HepG2 (cell line): ENCODE measurements at places on chromosomes 2 and 18. TPM values are rescaled to one million over a fixed set of nuclear protein-coding genes. Genes with fewer than 3 reads are reported as not detected.

DNA sequence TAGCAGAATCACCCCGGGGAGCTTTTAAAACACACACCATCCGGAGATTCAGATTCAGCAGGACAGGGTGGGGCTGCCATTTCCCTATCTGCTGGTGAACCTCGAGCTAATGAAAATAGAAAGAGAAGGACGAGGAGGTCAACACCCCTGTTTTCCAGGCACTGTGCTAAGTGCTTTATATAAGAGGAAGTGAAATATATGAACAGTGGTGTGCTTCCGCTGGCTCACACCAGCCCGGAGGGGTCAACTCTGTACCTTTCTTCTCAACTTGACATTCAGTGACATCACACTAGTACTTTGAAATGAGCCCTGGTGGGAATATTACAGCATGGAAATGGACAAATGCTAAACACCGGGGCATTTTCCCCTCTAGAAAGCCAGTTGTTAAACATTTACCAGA lies 108.3 kb upstream of the LTBP1 start:
- H3K4me1 ChIP-seq = peaks cover 8% of the 10 kb centered on the region; the same call in 1 of the 2 replicates
- no peak overlapping the region for H3K4me3 ChIP-seq
- H3K27ac ChIP-seq = no peak overlapping the region
- no peak for DNase-seq
- H3K36me3 ChIP-seq = no peaks in the 10 kb centered on the region
- peaks cover 22% of the 10 kb centered on the region; the same call in 2 of the 3 replicates for H3K27me3 ChIP-seq

DNA sequence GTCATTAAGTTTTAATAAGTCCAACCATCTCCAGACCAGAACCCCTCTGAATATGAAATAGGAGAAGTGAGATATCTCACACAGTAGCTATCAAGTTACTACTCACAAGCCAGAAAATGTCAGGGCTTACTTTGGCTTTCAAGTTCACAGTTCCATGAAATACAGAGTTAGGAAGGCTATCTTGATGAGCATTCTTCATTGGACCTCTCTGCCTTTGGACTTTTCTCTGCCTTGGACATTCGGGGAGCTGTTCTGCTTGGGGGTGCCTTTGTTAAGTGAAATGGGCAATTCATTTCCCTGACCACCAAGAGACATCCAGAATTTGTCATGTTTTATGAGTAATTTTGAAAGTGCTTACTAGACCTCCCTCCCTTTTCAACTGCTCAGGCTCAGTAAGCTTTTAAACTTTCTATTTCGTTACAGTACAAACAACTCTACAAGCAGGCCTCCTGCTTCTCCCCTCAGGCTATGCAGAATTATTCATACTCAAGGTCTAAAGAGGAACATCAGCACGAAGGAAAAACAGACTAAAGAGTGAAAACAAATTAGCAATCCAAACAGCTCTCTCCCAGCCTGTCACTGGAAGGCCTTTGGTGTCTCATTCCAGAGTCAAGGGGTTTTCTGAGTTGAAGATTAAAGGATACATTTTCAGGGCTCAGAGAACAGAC lies 95.3 kb downstream of the MREG start:
- no peaks in the 10 kb centered on the region for H3K36me3 ChIP-seq
- no peak for DNase-seq
- no peaks in the 10 kb centered on the region for H3K27me3 ChIP-seq
- peak overlapping the region; percentile 14 for H3K27ac ChIP-seq

GRCh38 chr2:121634354-121635307 lies 14.6 kb downstream of the CLASP1 start:
- no peak overlapping the region for H3K27ac ChIP-seq
- no peaks in the 10 kb centered on the region for H3K36me3 ChIP-seq
- no peak overlapping the region for H3K4me3 ChIP-seq
- peaks cover 15% of the 10 kb centered on the region; the same call in 1 of the 2 replicates for H3K4me1 ChIP-seq
- no peak for DNase-seq

DNA sequence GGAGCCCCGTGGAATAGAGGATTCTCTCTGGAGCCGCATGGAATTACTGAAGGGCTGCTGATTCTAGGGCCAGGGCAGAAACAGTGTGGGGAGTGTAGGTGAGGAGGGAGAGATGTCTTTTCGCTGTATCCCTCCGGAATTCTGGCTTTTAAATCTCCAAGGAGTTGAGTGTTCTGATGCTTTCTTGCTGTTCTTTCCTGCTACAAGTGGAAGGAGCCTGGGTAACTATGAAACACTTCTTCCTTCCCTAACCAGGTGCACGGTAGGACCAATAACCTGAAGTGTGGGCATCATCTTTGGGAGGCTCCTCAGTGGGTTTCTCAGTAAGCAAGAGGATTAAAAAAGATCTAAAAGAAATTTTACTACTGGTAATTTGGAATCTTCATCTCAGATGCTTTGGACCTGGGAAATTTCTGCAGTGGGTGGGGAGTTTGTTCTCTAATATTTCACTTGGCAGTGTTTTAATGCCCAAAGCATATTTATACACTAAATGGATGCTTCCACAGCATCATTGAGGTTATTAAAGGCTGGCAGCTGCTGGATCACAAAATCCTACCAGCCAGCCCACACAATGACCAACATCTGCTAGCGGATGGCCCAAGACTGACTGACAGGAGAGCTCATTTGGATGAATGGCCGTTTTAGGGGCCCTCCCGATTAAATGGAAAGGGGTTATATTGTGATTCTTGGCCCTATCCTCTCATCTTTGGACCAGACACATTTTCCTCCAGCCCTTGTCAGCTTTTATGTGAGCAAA lies 2.1 kb downstream of the EML6 start:
- no peaks in the 10 kb centered on the region for H3K27me3 ChIP-seq
- H3K36me3 ChIP-seq = no peaks in the 10 kb centered on the region
- peaks cover 55% of the 10 kb centered on the region for H3K4me1 ChIP-seq
- no peak for DNase-seq
- H3K27ac ChIP-seq = no peak overlapping the region

Gene SCG2
- total RNA-seq = not detected in 2 replicates
